GM12865 (cell line): ENCODE measurements at places on chromosomes 12 and 14.

- DNase-seq = no peak
These were observed 12.3 kb upstream of the SERPINA12 start for GRCh38 chr14:94521375-94522114.

GRCh38 chr14:38253676-38254075 is 2.2 kb downstream of the CLEC14A start:
- DNase-seq = no peak

GRCh38 chr12:119239040-119239439 is 60.3 kb downstream of the HSPB8 start:
- no peak for DNase-seq

GRCh38 chr12:71007781-71008404 is 87.4 kb upstream of the PTPRR start:
- no peak for DNase-seq

- DNase-seq = peak; percentile 54
These were observed 158.7 kb downstream of the EGLN3 start for GRCh38 chr14:33792009-33792719.

DNA sequence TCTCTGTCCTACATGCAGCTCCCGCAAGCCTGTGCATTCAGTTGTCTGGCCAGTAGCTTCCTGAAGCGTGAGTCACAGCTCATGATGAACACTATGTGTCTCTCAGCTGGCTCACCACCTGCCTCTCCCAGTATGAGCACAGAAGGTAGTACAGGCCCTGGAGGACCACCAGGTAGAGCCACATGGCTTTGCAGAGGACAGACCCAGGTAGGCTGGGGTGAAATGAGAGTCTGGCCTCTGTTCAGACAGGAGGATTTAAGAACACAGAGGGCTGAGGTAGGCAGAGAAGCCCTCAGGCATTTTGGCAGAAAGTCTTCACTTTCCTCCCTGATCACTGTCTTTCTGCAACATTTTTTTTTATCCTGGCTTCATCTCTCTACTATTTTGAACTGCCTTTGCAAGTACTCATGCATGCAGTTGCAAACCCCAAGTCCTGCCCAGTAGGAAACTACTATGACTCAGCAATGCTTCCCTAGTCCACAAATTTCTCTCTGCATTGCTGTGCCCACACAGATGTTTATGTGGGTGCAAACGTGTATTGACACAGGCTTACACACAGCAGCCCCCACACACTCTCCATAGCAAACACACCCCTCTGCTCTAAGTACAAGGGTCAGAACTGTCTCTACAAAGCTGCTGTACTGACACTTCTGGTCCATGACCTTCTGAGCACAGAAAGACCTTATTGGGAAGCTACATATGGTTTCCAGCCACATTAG is 7.2 kb upstream of the SDR9C7 start:
- DNase-seq = peak; percentile 53

GRCh38 chr12:131235871-131236271 is 282.2 kb downstream of the ADGRD1 start:
- no peak for DNase-seq

GRCh38 chr14:90624227-90624626 is 192.0 kb downstream of the TTC7B start:
- DNase-seq = no peak

DNA sequence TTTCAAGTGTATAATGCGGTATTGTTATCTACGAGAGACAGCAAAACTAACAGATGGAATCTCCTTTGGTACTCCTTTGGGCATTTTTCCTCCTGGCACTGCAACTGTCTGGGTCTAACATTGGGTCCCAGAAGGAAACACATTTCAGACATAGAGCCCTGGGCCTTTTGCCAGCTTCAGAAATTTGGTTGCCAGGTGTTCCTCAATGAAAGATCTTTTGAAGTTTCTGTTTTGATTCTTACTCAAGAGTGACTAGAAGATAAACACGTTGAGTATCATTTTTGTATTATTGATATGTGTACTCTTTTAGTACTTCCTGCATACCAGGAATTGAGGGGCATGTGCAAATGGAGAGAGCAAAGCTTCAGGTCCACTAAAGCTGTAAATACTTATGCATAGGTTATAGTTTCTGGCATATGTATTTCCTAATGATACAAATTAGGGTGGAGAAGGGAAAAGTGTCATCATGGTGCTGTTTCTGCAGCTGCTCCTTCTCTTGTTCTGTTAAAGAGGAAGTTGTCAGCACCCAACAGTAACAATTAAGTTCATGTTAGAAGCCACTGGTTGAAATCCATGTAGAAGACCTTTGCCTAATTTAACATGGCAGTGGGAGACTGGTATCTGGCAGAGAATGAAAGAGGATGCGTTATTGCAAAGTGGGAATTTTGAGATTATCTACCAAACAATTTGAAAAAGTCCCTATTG is 53.5 kb downstream of the SLC38A6 start:
- DNase-seq = peak; percentile 65

DNA sequence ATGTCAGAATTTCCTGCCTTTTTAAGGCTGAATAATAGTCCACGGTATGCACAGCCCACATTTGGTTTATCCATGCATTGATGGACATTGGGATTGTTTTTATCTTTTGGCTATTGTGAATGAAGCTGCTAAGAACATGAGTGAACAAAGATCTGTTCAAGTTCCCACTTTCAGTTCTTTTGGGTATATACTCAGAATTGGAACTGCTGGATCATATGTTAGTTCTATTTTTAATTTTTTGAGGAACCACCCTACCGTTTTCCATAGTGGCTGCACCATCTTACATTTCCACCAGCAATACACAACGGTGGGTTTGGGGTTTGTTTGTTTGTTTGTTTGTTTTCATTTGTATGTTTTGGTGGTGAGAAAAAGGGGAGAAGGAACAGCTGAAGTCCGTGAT is 6.4 kb downstream of the GPR68 start:
- DNase-seq = no peak

GRCh38 chr14:57903954-57904353 is 38.1 kb upstream of the SLC35F4 start:
- DNase-seq = no peak

DNA sequence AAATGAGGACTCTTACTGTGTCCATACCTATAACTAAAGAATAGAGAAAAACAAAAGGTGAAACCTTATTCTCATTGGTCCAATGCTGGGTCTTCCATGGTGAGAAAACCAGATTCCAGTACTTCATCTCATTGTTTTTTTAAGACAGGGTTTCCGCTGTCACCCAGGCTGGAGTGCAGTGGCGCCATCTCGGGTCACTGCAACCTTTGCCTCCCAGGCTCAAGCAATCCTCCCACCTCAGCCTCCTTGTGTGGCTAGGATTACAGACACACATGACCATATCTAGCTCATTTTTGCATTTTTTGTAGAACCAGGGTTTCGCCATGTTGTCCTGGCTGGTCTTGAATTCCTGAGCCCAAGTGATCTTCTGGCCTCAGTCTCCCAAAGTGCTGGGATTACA is 13.3 kb downstream of the RBM23 start:
- DNase-seq = no peak

GRCh38 chr12:93594766-93595311 is 22.4 kb downstream of the SOCS2 start:
- no peak for DNase-seq

DNA sequence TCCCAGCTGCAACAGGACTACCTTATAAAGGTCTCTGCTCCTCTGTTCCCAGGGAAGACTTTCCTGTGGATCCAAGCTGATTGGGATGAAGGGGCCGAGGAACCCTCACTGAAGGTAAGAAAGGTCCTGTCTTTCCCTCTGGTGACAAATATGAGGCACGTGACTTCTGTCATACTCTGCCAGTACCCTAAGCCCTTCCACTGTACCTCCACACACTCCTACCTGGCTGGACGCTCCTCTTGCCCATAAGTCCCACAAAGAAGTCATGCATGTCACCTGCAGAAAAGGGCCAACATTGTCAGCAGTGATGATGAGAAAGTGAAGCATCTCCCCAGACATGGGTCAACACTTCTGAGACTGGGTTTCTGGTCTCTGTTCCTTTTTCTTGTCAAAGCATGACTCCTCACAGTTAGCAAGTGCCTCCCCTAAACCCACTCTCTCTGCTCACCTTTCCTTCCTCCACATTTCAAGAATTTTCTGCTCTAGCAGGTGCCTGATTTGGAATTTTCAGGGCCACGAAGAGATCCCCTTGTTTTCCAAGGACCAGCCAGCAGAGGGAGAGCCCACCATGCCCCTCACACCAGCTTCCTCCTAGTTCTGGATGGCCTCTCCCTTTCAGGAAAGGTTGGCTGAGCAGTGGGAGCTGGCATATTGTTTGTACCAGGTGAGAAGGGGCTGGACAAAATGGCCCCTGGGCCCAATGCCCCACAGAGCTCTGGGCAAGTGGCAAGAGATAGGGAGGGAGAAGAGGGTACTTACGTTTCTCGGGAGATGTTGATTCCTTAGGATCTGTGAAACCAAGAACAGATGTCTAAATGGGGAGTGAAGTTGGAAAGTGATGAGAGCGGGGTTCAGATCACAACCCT is 3.5 kb downstream of the TAC3 start:
- DNase-seq = peak; percentile 74

GRCh38 chr14:32574269-32574668 is 245.2 kb downstream of the AKAP6 start:
- no peak for DNase-seq

DNA sequence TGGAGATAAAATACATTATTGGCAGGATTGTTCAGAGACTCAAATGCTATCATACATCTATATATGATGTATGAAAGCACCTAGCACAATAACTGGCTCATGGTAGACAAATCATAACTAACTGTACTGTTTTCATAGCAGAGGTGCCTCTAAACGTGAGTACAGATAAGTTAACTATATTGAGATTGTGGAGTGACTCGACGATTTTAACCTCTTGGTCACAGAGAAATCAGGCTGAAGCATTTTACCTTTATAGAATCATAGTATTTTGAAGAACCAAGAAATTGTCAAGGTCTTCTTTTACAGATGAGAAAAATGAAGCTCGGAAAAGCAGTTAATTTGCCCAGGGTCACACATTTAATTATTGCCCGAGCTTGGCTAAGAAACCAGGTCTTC is 666 bp upstream of the DERA start:
- DNase-seq = no peak

GRCh38 chr12:114425031-114425626 is 19.2 kb upstream of the TBX5 start:
- DNase-seq = no peak

- no peak for DNase-seq
These were observed 27.5 kb downstream of the AMN start for GRCh38 chr14:102949801-102950451.

GRCh38 chr12:83476695-83477690 is 790.3 kb downstream of the TMTC2 start:
- no peak for DNase-seq

- DNase-seq = no peak
These were observed 184.1 kb downstream of the CCER1 start for GRCh38 chr12:90770861-90771260.

DNA sequence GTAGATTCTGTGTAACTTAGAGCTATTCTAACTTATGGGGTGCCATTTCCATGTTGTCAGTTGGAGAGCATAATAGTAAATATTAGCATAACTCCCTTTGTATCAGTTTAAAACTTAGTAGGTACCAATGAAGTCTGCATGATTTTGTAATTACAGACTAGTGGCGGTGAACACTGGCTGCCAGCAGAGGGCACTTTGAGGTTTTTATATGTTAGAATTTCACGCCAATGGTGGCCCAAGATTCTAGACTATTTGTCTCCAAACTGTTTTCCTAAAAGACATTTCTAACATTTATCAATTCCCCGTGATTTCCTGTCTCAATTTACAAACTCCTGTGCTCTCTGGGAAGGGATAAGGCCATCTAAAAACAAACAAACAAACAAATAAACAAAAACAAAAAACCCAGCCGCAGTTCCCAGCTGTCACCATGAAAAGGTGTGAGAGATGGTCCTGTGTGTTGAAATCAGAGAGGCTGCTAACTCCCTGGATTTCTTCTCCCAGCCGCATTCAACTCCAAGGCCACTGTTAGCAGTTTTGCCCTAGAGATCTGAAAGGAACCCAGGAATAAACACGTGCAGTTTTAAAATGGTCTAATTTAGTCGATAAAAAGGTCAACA is 57.6 kb downstream of the BRMS1L start:
- DNase-seq = peak; percentile 56

DNA sequence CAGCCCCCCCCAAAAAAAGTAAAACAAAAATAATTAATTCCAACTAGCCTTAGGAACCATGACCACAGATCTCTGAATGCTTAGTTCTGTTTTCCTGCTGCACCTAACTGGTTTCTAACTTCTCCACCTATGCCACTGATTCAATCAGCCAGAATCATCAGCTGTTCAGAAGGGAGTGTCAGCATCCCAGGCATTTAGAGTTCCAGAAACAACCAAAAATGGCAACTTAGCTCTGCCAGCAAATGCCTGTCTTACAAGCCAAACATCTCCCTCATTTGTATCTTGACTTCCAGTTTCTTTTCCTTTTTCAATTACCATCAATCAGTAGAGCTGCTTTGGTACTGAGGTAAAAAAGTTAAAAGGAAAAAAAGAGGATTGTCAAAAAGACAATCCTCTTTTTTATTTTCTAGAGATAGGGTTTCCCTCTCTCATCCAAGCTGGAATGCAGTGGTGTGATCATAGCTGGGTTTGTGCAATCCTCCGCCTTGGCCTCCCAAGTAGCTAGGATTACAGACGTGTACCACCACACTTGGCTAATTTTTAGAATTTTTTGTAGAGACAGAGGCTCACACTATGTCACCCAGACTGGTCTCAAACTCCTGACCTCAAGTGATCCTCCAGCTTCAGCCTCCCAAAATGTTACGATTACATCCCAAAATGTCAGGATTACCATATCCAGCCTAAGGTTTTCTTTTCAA is 45.2 kb upstream of the ISM2 start:
- DNase-seq = no peak

DNA sequence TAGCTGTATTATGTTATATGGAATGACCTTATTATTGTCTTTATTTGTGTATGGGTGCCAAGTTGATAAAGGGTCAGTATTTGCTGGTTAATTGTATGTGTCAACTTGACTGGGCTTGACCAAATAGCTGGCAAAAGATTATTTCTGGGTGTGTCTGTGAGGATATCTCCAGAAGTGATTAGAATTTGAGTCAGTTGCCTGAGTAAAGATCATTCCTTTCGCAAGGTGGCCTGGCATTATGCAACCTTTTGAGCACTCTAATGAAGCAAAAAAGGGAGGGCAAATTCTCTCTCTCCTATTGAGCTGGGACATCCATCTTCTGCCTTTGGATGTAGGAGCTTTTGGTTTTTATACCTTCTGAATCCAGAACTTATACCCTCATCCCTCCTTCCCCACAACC is 82.2 kb downstream of the ATXN7L3B start:
- no peak for DNase-seq

DNA sequence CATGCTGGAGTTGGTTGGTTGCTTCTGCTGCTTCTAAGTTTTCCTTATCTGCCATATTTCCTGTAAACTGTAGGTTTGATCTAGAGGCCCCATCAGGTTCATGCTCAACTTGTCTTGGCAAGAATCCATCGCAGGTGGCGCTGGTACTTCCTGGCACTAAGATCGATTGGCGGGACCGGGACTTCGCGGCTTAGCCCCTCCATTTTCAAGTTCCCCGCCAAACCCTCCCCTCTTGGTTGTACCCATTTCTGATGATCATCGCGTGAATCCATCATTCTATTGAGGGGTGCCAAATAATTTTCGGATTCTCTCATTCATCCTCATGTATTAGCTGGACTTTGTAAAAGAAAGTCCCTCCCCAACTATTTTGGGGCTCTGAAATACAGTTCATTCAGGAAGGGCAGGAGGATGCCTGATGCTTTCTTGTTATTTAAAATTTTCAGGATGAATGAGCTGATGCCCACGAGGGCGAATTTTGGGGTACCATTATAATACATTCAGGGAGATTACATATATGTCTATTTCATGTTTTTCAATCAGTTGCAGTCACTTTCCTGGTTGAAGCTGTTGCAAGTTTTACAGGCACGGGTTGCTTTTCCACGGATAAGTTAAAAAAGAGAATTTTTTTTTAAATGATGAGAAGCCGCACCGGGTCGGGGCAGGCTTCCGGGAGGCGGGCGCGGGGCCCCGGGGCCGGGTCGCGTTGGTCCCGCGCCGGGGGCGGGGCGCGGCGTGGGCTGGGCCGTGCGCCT is 395 bp upstream of the BRI3BP start:
- DNase-seq = peak; percentile 97
